ENCODE measurements at places on chromosomes 7 and 10.

DNA sequence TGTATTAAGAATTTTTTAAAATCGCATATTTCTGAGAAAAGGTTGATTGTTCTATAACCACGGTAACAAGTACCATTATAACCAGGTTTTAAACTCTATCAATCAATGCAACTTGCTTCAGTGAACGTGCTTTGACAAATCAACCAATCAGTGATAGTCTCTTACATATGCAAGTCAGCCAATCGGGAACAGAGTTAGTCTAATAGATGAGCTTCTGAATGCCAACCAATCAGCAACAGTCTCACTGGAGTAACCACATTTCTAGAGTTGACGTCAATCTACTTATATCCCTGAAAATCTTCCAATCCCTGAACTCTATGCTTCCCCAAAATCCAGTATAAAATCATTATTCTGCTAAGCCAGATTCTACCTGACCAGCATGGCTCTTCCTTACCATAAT lies 44.7 kb upstream of the TRUB1 start:
- DNase-seq: no peak

GRCh38 chr7:90582164-90582563 lies 14.0 kb upstream of the CDK14 start:
- DNase-seq: no peak

DNA sequence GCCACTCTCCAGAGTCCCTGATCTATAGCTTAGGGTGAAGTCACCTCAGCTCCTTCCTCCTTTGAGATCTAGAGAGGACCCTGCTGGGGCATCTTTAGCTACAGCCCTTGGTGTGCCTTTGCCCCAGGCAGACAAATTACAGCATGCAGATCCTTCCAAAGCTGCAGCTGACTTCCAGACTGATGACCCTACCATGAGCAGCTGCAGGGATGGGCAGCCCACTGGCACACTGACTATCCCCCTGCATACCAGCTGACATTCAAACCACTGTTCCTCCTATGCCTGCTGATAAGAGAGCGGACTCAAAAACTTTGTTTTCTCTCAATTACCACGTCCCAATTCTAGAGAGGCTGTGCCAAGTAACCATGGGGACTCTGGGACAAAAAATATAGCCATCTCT lies 70.6 kb downstream of the COL13A1 start:
- DNase-seq: no peak

DNA sequence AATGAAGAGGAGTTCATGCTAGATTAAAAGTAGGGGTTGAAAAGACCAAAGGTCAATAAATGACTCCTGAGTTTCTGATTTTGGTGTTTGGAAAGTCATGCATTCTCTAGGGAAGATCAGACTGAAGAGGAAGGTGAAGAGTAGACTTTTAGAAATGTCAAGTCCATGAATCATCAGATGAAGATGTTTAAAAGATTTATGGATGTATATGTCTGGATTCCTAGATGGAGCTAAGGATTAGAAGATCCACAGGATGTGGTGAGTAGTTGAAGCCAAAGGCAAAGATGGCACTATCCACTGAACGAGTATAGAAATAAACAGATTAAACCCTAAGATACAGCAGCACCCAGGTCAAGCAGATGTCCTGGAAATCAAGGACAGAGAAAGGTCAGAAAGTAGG lies 298.5 kb downstream of the GPAM start:
- DNase-seq: no peak

DNA sequence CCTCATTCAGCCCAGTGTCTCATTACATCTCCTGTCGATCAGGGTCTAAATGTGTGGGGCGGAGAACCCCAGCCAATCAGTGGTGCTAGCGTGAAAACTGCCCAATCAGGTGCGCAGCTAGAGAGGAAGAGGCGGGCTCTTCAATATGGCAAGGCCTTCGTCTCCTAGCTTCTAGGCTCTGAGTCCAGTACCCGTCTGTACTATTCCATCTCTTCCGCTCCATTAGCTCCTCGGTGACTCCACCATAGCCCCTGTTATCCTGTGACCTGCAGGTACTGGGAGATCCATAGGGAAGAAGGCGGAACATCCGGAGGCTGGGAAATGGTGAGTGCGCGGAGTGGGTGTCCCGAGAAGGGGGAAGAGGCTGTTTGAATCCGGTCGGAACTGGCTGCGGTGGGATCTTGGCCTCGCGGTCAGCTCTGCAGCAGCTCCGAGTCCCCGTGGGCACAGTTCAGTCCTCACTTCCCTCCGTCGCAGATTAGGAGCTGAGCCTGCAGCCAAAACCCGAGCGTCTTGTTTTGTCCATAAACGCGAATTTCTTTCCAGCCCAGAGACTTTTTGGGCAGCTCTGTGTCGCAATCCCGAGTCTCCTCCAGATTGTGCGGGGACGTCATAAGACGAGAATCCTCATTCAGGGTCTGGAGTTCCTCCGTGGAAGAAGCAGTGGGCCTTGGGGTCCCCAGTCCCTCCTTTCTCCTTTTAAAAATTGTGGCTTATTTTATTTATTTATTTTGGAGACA lies at the start of gene ZNF727:
ZNF727 (plus strand) TSS at position 134 of the 740 bp plus-strand sequence; CDS start at position 322, 188 bp downstream.
- DNase-seq: peak; percentile 96

DNA sequence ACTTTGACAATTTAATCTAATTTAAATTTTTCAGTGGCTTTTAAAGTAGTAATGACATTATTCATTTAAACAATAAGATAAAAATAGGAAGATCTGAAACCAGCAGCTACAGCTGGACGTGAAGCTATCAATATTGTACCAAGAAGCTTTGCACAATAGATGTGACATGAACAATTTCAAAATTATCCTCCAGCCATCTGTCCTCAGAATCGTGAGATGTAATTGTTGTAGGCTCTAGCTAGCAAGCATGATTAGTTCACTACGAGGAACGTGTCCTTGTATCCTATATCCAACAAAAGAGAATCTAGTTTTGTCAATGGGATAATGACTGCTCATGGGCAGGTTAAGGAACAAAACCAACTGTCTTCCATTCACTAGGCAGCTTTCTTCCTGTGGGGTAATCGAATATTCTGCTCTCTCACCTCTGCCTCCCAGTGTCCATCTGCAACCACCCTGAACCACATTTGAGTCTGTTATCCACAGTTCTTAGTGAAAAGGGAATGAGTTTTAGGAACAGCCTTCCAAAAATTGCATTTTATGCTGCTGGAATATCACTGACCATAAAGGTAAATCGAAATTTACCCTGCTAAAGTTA lies 247.3 kb downstream of the PARD3 start:
- no peak for DNase-seq

- DNase-seq: no peak
These were observed 93.6 kb downstream of the NHLRC2 start for GRCh38 chr10:113948048-113948447.
